Bronchial epithelial cell (primary cell): ENCODE measurements at places on chromosomes 12 and 14. TPM values are rescaled to one million over a fixed set of nuclear protein-coding genes. Genes with fewer than 3 reads are reported as not detected.

- peak; percentile 92 for DNase-seq
Measured at GRCh38 chr14:76956316-76957090, 72.0 kb downstream of the IRF2BPL start.

DNA sequence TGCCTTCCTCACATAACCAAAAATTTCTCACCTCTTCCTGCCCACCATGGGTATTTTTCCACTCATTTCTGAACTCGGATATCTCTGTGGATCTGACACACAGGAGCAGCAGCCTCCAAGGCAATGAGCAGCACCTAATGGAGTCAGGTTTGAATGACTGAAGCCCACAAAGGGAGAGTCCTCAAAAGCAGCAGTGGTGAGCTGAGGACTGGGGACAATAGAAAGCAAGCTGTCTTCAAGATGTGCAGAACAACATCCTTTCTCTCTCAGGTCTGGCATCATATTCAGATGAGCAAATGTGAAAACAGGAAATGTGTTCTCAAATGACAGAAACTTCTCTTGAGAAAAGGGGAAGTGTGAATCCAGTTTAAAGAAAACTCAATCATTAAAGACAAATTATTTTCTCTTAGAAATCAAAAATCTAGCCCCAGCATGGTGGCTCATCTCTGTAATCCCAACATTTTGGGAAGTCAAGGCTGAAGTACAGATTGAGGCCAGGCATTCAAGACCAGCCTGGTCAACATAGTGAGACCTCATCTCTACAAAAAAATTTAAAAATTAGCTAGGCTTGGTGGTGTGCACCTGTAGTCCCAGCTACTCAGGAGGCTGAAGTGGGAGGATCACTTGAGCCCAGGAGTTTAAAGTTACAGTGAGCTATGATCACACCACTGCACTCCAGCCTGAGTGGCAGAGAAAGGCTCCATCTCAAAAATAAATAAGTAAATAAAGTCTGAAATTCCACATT lies 54.2 kb downstream of the C12orf42 start:
- DNase-seq, result no peak

DNA sequence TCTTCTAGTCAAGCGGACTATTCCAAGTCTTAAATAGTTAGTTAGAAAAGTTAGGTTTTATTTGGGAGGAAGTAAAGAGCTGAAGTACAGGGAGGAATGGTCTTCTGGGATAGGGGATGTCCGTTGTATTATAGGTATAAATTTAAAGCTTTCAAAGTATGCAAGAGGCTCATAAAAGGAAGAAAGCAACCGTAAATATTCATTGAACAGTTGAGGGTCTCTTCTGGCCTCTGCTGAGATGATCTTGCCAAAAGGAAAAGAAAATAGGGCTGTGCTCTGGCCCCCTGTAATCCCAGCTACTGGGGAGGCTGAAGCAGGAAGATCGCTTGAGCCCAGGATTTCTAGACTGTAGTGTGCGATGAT lies 377 bp upstream of the TIMELESS start:
- no peak for DNase-seq

DNA sequence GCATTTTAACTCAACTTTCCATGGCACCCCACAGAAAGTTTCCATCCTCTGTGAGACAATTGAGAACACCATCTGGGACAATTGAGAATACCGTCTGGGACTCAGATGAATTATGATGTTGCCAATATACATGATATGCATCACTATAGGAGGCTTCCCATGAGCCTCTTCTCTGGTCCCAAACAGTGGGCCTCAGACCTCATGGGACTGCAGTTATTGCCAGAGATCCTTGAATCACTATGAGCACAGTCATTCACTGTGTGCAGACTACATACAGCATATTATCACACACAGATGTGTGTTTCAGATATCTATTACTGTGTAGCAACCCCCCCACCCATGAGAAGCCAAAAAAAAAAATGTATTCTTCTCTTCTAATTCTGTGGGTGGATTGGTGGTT lies 134.4 kb downstream of the GXYLT1 start:
- DNase-seq, result no peak

The HCAR2 gene
- 1.6 and 3.3 TPM in 2 replicates for total RNA-seq

The TAS2R8 gene
- not detected in 2 replicates for total RNA-seq
